ENCODE measurements at places on chromosomes 6 and 20. TPM values are rescaled to one million over a fixed set of nuclear protein-coding genes. Genes with fewer than 3 reads are reported as not detected.

DNA sequence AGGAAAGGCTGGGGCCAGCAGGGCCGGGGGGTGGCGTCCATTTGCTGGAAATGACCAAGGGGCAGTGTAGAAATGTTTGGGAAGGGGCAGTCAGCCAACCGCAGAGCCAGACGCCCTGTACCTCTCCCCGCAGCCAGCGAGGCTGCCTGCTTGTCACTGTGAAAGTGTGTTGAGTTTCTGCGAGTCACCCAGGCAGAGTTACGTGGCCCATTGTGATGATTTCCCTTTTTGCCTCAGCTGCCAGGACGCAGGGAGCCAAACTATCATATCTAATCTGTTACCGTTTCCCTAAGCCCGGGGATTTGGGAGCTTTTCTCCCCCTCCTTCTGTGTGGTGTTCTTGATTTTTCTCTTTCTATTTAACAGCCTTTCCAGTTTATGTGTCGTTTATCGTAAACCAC is 67.9 kb upstream of the STX16 start:
- H3K36me3 ChIP-seq, result no peaks in the 10 kb centered on the region
- no peaks in the 10 kb centered on the region for H3K27me3 ChIP-seq
- H3K4me3 ChIP-seq, result no peak overlapping the region
- no peaks in the 10 kb centered on the region for H3K4me1 ChIP-seq

PNLDC1 gene
- not detected for total RNA-seq

DNA sequence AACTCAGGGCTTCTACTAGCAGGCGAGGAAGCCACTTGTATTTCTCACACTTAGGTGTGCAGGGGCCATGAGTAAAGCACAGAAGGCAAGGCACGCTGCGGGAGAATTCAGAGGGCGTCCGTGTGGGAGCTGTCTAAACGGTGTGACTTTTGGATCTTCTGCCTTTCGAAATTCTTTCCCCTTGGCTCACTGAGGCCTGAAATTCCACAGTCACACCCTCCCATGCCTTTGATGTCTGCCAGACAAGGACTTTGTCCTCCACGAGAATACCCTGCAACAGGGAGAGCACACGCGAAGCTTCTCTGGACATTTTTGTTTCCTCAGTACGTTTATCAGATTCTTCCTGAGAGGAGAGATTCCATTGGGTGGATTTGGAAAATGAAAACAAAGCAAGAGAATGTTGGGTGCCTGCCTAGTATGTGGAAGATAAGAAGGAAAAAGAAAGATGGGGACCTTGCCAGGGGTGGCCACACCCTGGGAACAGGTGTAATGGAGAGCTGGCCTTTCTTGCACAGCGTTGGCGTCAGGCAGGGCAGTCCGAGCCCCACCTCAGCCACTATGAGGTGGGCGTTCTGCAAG is 235.7 kb downstream of the MYLK4 start:
- no peaks in the 10 kb centered on the region for H3K4me1 ChIP-seq
- no peaks in the 10 kb centered on the region for H3K27me3 ChIP-seq
- H3K4me3 ChIP-seq, result no peak overlapping the region
- peak; percentile 52 for DNase-seq

DNA sequence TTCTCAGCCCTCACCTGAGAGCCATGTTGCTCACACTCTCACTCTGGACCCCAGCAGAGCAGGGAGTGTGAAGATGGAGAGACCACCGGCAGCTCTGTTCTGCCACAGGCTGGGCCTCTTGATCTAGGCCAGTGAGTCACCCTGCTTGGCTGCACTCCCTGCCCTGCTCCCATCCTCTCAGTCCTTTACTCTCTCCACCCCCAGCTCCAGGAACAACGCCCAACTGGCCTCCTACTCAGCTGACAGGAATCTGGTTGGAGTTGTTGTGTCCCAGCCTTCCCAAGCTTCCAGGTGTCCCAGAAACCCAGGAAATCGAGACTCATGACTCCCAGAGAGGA is at the start of gene PSORS1C1:
PSORS1C1 (plus strand) TSS at position 260 of the 338 bp plus-strand sequence. CDS start 14,833 bp downstream, outside the sequence.
- no peaks in the 10 kb centered on the region for H3K36me3 ChIP-seq
- H3K27ac ChIP-seq, result peak within 1 kb of the TSS; percentile 86
- H3K4me3 ChIP-seq, result peak within 1 kb of the TSS; percentile 55

DNA sequence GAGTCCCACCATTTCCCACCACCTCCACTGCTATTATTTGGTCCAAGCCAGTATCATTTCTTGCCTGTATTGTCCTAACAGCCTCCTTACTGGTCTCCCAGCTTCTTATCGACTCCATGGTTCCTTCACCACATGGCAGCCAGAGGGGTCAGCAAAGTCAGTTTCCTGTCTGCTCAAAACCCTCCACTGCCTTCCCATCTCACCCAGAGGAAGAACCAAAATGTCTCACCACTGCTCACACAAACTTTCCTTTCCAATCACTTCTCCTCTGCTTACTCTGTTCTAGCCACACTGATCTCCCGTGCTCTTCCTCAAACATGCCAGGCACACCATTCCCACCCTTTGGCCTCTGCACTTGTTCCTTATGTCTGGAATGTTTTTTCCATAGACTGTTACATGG is 39.7 kb downstream of the BCL2L1 start:
- no peaks in the 10 kb centered on the region for H3K36me3 ChIP-seq
- DNase-seq, result no peak
- no peaks in the 10 kb centered on the region for H3K27me3 ChIP-seq
- no peaks in the 10 kb centered on the region for H3K4me1 ChIP-seq
- H3K4me3 ChIP-seq, result no peak overlapping the region

DNA sequence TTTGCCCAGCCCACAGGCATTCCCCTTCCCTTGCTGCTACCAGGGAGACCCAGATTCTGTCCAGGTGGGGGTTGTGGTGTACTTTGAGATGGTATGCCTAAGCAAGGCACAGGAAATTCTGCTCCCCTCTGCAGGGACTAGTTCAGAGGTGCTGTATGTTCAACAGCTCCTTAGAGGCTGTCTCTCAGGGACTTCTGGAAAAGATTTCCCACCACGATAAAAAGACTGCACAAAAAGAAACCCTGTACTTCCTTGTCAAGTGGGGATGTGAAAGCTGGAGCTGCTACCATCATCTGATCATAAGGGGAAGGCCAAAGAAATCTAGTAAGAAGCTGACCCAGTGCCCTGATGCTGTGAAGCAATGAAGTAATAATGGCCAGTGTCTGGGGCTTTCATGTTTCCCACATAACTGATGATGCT is 51.5 kb upstream of the SMIM29 start:
- H3K4me3 ChIP-seq, result no peak overlapping the region
- no peaks in the 10 kb centered on the region for H3K27me3 ChIP-seq
- no peak for DNase-seq
- no peaks in the 10 kb centered on the region for H3K36me3 ChIP-seq

GRCh38 chr20:31859266-31859997 is 10.9 kb downstream of the DUSP15 start:
- no peak overlapping the region for H3K4me3 ChIP-seq
- DNase-seq, result no peak
- no peaks in the 10 kb centered on the region for H3K36me3 ChIP-seq
- H3K27me3 ChIP-seq, result no peaks in the 10 kb centered on the region
- H3K27ac ChIP-seq, result no peak overlapping the region
- H3K4me1 ChIP-seq, result peaks cover 12% of the 10 kb centered on the region

BANF2 gene
- not detected for total RNA-seq

- H3K27ac ChIP-seq, result no peak overlapping the region
- H3K4me1 ChIP-seq, result no peaks in the 10 kb centered on the region
- no peaks in the 10 kb centered on the region for H3K36me3 ChIP-seq
- no peaks in the 10 kb centered on the region for H3K27me3 ChIP-seq
- no peak overlapping the region for H3K4me3 ChIP-seq
Observed at GRCh38 chr6:133502441-133503335, 261.5 kb downstream of the EYA4 start.

DNA sequence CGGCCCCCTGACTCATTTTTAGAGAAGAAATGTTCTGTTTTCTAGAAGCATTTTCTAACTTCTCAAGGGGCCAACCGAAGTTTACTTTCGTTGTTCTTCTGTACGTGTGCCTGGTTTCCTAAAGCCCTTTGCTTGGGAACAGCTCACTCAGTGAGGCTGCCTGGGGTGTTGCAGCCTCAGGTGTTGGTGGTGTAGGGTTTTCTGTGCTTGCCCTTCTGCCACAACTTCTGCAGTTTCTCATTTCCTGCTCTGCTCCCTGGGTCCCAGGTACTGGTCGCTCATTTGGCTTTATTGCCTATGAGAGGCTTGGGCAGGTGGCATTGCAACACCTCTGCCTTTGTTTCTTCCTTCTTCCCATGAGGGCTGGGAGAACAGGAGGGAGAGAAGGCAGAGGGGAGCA is 278.3 kb downstream of the SOX4 start:
- no peaks in the 10 kb centered on the region for H3K4me1 ChIP-seq
- no peaks in the 10 kb centered on the region for H3K27me3 ChIP-seq
- no peak overlapping the region for H3K27ac ChIP-seq
- no peak overlapping the region for H3K4me3 ChIP-seq
- no peak for DNase-seq

GRCh38 chr6:162963861-162964260 is 236.1 kb downstream of the PACRG start:
- H3K27ac ChIP-seq, result no peak overlapping the region
- no peaks in the 10 kb centered on the region for H3K27me3 ChIP-seq
- no peaks in the 10 kb centered on the region for H3K4me1 ChIP-seq
- no peak overlapping the region for H3K4me3 ChIP-seq

DNA sequence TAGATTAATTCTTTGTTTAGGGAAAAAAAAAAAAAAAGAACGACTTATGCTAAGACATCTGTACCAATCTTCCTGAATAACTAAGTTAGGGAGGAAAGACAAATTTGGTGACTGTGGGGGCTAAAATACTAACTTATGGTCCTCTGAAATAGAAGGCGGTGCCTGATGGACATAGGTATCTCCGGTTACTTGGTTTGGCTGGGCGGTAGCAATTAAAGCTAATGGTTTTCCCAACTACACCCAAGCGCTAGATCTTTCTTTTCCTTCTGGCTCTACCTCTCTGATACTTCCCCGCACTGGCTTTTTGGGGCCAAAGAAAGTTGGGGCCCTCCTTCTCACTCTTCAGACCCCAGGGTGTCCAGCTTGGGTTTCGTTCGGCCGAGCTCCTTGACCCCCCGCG is 1.0 kb upstream of the RBM24 start:
- H3K27ac ChIP-seq, result no peak overlapping the region
- no peak for DNase-seq
- H3K36me3 ChIP-seq, result no peaks in the 10 kb centered on the region
- H3K4me1 ChIP-seq, result no peaks in the 10 kb centered on the region
- H3K4me3 ChIP-seq, result no peak overlapping the region

DNA sequence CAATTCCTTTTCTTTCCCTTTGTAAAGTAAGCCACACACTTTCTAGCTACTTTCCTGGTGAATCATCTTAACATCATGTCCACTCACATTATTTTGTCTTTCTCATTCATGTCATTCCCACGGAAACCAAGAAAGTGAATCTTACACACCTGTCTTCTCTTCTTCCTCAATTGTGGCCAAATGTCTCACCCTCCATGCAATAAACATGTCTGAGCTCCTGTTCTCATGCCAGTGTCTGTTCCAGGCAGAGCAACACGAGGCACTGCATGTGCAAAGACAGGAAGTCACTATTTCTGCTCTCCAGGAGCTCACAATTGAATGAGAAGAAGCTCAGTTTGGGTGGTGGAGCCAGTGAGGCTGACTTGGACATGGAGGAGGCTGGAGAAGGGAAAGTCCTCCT is 29.0 kb upstream of the TMEM244 start:
- DNase-seq, result no peak
- no peak overlapping the region for H3K4me3 ChIP-seq
- H3K27ac ChIP-seq, result no peak overlapping the region
- no peaks in the 10 kb centered on the region for H3K36me3 ChIP-seq
- H3K27me3 ChIP-seq, result no peaks in the 10 kb centered on the region

DNA sequence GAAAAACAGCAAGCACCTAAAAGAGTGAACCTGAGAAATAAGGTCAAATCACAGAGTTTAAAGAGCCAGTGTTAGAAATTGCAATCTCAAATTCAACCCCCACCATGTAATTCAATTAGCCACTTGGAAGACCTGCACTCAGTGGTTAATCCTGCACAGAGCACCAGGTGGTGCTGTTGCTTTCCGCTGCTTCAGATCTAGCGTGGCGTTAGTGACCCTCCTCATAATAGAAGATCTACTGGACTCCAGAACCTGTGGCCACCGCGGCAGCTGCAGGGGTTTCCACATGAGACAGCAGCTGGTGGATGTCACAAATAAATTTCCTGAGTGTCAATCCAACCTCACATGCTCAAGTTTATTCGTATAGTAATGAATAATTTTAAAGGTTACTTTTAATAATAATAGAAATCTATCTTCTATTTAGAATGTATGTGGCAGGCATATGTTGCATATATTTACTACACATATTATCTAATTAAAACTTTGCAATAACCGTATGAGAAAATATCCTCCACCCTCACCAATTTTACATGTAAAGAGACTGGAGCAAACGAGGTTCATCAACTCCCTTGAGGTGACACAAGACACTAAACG is 84.4 kb downstream of the SYNE1 start:
- no peaks in the 10 kb centered on the region for H3K4me1 ChIP-seq
- H3K4me3 ChIP-seq, result no peak overlapping the region
- no peaks in the 10 kb centered on the region for H3K27me3 ChIP-seq
- no peaks in the 10 kb centered on the region for H3K36me3 ChIP-seq

DNA sequence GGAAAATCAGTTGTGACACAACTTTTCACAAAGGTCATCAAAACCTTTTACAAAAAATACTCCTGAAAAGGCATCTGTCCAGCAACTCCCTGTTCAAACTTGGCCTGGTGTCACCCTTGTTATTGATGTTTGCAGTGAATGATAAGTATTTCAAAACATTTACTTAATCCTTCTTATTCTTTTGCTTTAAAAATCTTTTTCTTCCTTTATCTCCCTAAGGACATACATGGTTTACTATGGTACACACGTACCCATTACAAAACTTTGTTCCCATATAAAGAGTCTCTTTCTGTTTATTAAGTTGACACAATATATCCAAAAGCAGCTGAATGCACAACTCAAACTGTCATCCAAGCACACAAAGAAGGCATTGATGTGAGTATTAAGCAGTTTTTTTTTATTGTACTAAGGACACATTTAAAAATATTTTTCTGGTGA is 17.5 kb downstream of the GSTA2 start:
- DNase-seq, result no peak
- H3K4me1 ChIP-seq, result no peaks in the 10 kb centered on the region
- no peaks in the 10 kb centered on the region for H3K27me3 ChIP-seq
- no peak overlapping the region for H3K27ac ChIP-seq

DNA sequence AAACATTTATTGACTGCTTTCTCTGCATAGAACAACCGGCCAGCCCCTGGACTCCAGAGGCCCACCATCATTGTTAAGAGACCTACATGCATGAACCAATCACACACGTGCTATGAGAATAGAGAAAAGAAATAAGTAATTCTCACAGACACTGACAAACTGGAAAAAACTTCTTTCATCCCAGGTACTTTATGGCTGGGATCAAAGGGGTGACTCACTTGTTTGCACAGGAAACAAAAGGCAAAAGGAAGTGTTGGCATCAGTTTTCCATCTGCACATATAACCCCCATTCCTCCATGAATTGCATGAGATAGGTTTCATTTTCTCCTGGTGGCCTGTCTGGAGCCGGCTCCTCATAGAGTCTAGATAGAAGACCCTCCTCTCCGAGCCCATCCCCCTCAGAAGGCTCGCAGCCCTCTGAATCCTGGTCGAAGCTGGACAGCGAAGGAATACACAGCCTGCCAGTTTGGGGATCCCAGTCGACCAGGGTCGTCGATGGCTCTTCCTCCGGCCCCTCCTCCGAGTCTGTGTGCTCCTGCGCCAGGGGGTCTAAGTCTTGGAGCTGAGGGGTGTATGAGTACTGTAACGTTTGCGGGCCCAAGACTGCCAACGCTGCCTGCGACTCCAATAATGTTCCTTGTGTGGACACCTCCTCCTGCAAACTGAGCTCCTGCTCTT is 43.3 kb downstream of the IL20RA start:
- no peaks in the 10 kb centered on the region for H3K27me3 ChIP-seq
- no peak overlapping the region for H3K27ac ChIP-seq
- no peaks in the 10 kb centered on the region for H3K4me1 ChIP-seq
- no peak overlapping the region for H3K4me3 ChIP-seq
- DNase-seq, result no peak
- H3K36me3 ChIP-seq, result no peaks in the 10 kb centered on the region
